ENCODE measurements at places on chromosomes 12 and 14.
A peak's percentile ranks its signal among the peaks of the same experiment; 100 is the strongest.

GRCh38 chr12:86911973-86912372 is 655.8 kb upstream of the MGAT4C start:
- DNase-seq: no peak

DNA sequence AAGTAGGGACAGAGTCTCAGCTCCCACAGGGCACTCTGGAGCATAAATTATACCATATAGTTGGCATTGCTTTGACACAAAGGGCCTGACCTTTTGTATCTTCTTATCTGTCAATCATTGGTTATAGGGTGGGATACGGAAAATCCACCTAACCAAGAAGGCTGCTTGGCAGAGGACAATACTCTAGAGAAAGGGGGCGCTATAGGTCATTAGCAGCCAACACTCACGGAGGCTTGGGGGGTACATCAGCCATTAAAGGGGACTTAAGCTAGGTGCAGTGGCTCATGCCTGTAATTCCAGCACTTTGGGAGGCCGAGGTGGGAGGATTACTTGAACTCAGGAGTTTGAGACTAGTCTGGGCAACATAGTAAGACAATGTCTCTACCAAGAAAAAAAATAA is 22.9 kb downstream of the SPTSSA start:
- no peak for DNase-seq

- DNase-seq: no peak
Observed at GRCh38 chr12:52611080-52611468, 7.3 kb downstream of the KRT73 start.

GRCh38 chr14:77869340-77869739 is 69.4 kb downstream of the ADCK1 start:
- DNase-seq: no peak

DNA sequence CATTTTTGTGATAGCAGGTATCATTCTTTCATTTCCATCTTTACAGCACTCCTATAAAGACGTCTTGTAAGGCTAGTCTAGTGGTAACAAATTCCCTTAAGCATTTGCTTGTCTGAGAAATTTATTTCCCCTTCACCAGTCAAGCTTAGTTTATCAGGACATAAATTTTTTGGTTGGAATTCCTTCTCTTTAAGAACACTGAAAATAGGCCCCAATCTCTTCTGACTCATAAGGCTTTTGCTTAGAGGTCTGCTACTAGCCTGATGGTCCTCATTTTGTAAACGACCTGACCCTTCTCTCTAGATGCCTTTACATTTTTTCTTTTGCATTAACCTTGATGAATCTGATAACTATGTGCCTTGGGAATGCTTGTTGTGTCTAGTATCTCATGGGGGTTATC is 20.3 kb downstream of the OLR1 start:
- no peak for DNase-seq

GRCh38 chr12:7966563-7966962 is 30.6 kb upstream of the SLC2A3 start:
- DNase-seq: no peak

GRCh38 chr14:90409209-90409730 is 12.4 kb downstream of the CALM1 start:
- peak; percentile 95 for DNase-seq

- no peak for DNase-seq
Observed at GRCh38 chr14:74503291-74503937, 9.8 kb downstream of the ISCA2 start.

GRCh38 chr12:6826734-6827436 is 1.3 kb upstream of the P3H3 start:
- no peak for DNase-seq

- DNase-seq: no peak
Observed at GRCh38 chr12:53867216-53868012, 71.2 kb upstream of the HOXC13 start.
